Renal cortical epithelial cell (primary cell): ENCODE measurements at places on chromosomes 6 and 20. TPM values are rescaled to one million over a fixed set of nuclear protein-coding genes. Genes with fewer than 3 reads are reported as not detected.

DNA sequence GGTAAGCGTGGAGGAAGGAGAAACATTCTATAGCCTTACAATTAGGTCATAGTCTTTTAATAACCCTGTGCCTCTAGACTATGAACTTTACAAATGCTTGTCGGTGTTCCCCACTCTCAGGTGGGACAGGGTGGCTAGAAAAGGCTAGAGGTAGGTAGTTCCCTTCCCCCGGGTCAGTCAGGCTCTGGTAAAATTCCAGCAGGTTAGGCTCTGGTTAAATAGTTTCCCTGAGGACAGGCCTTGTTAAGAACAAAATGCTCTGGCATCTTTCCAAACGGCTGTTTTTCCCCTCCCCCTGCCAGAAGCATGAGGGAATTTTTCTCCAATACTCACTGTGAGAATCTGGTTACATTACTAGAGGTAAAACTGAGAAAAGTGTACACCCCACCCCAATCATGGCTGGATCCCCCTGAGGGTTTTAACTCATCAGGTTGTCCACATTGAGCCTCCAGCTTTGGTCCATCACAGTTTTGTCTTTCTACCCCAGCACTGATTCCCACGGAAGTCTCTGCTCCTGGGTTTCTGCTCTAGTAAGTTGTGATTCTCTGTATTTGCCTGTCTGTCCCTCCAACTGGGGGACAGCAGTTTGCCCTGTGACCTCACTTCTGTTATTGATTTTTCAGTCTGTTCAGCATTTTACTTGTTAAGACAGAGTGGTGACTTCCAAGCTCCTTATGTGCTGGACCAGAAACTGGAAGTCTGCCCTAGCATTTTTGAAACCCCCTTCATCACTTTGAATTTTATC, 84.7 kb upstream of the ADGRF1 start:
- peak; percentile 93 for DNase-seq

DNA sequence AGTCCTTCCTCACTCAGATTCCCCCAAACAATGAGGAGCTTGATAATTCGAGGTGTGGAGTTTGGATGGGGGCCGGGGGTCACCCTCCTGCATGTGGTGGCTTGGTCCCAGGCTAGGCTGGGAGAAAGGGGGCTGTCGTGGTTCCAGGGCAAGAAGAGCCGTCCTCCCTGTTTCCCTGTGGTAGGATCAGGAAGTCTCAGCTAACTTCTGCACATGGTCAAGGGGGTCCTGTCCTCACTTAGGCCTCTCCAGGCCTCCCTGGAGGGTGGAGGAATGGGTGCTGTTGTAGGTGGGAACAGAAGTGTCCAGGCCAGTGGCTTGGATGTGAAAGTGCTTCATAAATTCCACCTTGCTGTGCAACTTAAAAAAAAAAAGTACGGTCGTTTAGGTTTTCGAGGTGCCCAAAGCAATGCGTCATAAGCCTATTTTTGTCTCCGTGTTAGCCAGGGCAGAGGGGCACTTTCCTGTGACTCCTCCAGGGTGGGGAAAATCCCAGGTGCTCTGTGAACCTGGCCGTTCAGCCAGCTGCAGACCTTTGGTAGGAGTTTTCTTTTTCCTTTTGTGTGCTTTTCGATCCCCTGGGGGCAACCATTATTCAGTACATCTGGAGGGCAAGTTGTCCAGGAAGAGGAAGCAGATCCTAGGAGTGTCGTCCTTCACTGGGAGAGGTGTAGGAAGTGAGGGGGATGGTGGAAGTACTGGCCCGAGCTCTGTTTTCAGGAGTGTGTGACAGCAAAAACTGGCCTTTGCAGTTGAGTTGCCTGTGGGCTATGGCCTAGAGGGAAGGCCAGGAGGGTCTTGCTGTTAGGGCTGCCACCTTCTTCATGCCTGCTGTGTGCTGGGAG, 9.6 kb downstream of the IGF2R start:
- peak; percentile 80 for DNase-seq

GRCh38 chr6:48743738-48744137, 632.7 kb upstream of the PTCHD4 start:
- DNase-seq, result no peak

Gene PTCHD4
- total RNA-seq, result 3.1 and 24.4 TPM in 2 replicates

Gene GHRH
- total RNA-seq, result not detected in 2 replicates
